Psoas muscle (tissue), 8 donors: ENCODE measurements at places on chromosomes 2 and 18. TPM values are rescaled to one million over a fixed set of nuclear protein-coding genes. Genes with fewer than 3 reads are reported as not detected.

GRCh38 chr2:64932371-64933216, 56.6 kb upstream of the SLC1A4 start:
- H3K4me1 ChIP-seq: peaks cover 20% of the 10 kb centered on the region
- H3K36me3 ChIP-seq: no peaks in the 10 kb centered on the region
- DNase-seq: no peak
- H3K27me3 ChIP-seq: no peaks in the 10 kb centered on the region
- H3K27ac ChIP-seq: peak overlapping the region; percentile 39
- H3K4me3 ChIP-seq: no peak overlapping the region

DNA sequence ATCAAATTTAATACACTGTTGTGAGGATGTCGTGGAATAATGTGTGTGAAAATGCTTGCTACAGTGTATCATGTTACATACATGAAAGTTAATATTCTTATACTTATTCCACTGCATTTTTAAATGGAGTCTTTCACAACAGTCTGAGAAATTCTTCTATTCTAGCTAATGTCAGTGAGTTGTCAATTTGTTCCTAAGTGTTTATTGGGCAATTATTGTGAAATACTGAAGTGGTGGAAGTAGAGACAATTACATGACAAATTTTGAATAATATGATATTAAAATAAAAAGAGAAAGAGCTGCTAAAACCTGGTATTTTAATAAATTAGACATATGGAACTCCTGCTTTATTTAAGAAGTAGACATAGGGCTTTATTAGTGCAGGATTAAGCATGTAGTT, 176.1 kb downstream of the PTPRM start:
- no peak overlapping the region for H3K4me3 ChIP-seq
- no peak for DNase-seq
- no peaks in the 10 kb centered on the region for H3K36me3 ChIP-seq
- H3K4me1 ChIP-seq: peaks cover 52% of the 10 kb centered on the region
- no peak overlapping the region for H3K27ac ChIP-seq
- H3K27me3 ChIP-seq: no peaks in the 10 kb centered on the region

GRCh38 chr18:43932140-43932539, 654.9 kb upstream of the SYT4 start:
- H3K27me3 ChIP-seq: no peaks in the 10 kb centered on the region
- no peak overlapping the region for H3K27ac ChIP-seq
- no peak overlapping the region for H3K4me3 ChIP-seq
- H3K4me1 ChIP-seq: no peaks in the 10 kb centered on the region
- H3K36me3 ChIP-seq: no peaks in the 10 kb centered on the region

DNA sequence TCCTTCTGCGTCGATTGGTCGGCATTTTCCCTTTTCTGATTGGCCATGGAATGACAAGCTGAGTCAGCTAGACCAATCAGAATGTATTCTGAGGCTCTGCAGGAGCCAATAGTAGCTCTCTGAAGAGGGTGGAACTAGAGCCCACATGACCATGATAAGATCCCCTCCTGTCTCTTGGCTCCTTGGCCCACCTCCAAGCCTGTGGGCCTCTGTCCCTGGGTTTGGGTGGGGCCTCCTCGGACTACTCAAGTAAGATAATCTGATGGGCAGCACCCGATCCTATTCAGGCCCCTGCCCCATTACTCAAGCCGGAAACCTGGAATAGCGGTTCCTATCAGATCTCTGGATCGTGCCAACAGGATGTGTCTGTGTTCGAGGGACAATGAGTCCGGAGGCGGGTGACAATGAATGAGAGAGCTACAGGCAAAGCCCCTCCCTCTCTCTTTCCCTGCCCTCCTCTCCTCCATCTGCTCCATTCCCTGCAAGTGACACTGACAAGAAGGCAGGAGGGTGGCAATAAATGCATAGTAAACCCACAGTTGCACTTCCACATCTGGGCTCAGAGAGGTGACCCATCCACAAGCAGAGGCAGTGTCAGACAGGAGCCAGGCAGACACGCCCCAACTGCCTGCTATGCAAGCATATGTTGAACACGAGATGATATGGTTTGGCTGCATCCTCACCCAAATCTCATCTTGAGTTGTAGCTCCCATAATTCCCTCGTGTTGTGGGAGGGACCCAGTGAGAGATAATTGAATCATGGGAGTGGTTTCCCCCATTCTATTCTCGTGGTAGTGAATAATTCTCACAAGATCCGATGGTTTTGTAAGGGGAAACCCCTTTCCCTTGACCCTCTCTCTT, 114.7 kb downstream of the TNS1 start:
- no peaks in the 10 kb centered on the region for H3K27me3 ChIP-seq
- H3K36me3 ChIP-seq: peaks cover 11% of the 10 kb centered on the region
- H3K4me3 ChIP-seq: no peak overlapping the region
- peak overlapping the region; percentile 68 for H3K27ac ChIP-seq
- peaks cover 31% of the 10 kb centered on the region for H3K4me1 ChIP-seq

- H3K27ac ChIP-seq: peak overlapping the region; percentile 92
- no peaks in the 10 kb centered on the region for H3K36me3 ChIP-seq
- peak; percentile 75 for DNase-seq
- H3K27me3 ChIP-seq: no peaks in the 10 kb centered on the region
- H3K4me1 ChIP-seq: peaks cover 22% of the 10 kb centered on the region
- peak overlapping the region; percentile 85 for H3K4me3 ChIP-seq
These were observed 217.0 kb upstream of the DTNA start for GRCh38 chr18:34493099-34493544.

DNA sequence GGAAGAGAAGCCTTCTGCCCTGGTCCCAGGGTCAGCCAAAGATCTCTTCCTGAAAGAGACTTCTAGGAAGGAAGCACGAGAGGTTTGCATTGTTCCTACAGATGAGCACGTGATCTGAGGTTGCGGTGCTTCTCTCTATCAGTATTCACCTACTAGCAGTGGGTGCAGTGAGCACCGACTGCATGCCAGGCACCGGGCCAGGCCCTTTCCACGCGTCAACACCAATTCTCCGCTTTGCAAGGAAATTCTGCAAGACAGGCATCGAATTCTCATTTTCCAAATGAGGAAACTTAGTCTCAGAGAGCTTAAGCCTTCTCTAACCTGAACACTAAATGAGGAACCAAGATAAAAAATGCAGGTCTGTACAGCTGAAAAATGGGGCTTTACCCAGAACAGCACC, 151.5 kb upstream of the MYCN start:
- H3K27ac ChIP-seq: no peak overlapping the region
- H3K36me3 ChIP-seq: no peaks in the 10 kb centered on the region
- H3K27me3 ChIP-seq: no peaks in the 10 kb centered on the region
- H3K4me3 ChIP-seq: no peak overlapping the region

GRCh38 chr18:54684784-54685183, 93.7 kb downstream of the DYNAP start:
- no peak overlapping the region for H3K4me3 ChIP-seq
- no peak overlapping the region for H3K27ac ChIP-seq
- no peaks in the 10 kb centered on the region for H3K4me1 ChIP-seq
- no peak for DNase-seq
- H3K36me3 ChIP-seq: no peaks in the 10 kb centered on the region

GRCh38 chr2:160278101-160278878, 78.2 kb upstream of the ITGB6 start:
- H3K4me1 ChIP-seq: peaks cover 6% of the 10 kb centered on the region
- peaks cover 90% of the 10 kb centered on the region for H3K36me3 ChIP-seq
- H3K27ac ChIP-seq: peak overlapping the region; percentile 34
- H3K27me3 ChIP-seq: no peaks in the 10 kb centered on the region
- no peak for DNase-seq
- H3K4me3 ChIP-seq: no peak overlapping the region

GRCh38 chr18:35732636-35733035, 151.1 kb downstream of the GALNT1 start:
- H3K27me3 ChIP-seq: no peaks in the 10 kb centered on the region
- H3K4me1 ChIP-seq: no peaks in the 10 kb centered on the region
- H3K4me3 ChIP-seq: no peak overlapping the region
- H3K27ac ChIP-seq: peak overlapping the region; percentile 38
- H3K36me3 ChIP-seq: no peaks in the 10 kb centered on the region

DNA sequence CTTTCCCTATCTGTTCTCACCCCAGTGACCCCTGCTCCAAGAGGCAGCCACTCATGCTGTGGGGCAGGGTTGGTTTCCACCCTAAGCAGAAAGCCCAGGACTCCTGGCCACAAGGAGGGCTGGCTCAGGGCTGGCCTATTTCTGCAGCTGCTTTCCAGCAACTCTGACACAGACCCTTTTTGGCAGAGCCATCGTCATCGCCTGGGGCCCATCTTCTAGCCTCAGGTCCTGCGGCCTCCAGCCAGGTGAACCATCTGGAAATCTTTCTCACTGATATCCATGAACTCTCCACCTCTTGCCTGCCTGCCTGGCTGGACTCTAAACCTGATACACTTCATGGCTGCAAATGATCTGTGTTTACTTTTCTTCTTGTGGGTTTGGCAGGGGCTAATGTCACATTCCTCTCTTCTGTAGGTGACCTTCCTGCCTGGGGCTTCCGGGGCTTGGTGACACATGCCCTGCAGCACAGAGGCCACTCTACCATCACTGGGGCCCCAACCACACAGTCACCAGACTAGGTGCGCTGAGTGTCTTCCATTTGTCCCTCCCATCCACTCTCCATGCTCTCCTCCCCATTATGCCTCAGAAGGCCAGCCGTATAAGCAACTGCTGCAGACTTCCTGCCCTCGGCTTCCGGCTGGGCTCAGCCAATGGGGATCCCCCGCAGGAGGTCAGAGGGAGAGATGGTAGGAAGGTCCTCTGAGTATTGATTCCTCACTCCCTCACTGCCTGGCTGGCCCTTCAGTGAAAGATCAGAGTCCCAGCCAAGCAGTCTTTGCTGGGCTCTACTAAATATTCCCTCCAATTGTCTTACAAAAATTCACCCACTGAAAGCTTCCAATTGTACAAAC, 9.7 kb upstream of the COPS8 start:
- H3K4me1 ChIP-seq: peaks cover 4% of the 10 kb centered on the region
- H3K4me3 ChIP-seq: no peak overlapping the region
- H3K27me3 ChIP-seq: no peaks in the 10 kb centered on the region

- H3K4me1 ChIP-seq: no peaks in the 10 kb centered on the region
- no peak overlapping the region for H3K4me3 ChIP-seq
- H3K36me3 ChIP-seq: no peaks in the 10 kb centered on the region
- H3K27me3 ChIP-seq: no peaks in the 10 kb centered on the region
- no peak overlapping the region for H3K27ac ChIP-seq
These were observed 37.8 kb upstream of the LDLRAD4 start for GRCh38 chr18:13180614-13181375.

GRCh38 chr18:6876641-6877041, 147.1 kb downstream of the ARHGAP28 start:
- no peak overlapping the region for H3K27ac ChIP-seq
- H3K36me3 ChIP-seq: peaks cover 25% of the 10 kb centered on the region
- no peak for DNase-seq
- peaks cover 6% of the 10 kb centered on the region for H3K4me1 ChIP-seq
- H3K27me3 ChIP-seq: no peaks in the 10 kb centered on the region

DNA sequence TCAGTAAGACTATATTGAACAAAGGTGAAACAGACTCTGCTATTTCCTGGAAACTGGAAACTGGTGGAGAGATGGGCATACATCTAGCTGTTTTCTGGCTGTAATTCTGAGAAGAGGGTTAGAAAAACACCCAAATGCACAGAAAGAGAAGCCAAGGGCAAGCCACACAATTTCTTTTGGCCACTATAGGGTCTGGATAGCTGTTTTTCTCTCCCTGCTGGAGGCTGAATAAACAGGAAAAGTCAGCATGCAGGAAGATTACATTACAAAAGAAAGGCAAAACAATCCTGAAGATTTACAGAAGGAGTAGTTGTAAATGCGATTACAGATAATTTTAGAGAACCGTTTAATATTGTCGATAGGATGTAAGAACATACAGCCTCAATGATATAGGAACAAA, 186.2 kb upstream of the REG3G start:
- H3K27ac ChIP-seq: no peak overlapping the region
- DNase-seq: no peak
- no peaks in the 10 kb centered on the region for H3K4me1 ChIP-seq
- H3K36me3 ChIP-seq: no peaks in the 10 kb centered on the region
- no peak overlapping the region for H3K4me3 ChIP-seq

GRCh38 chr2:124810132-124810531, 785.0 kb downstream of the CNTNAP5 start:
- no peak for DNase-seq
- no peak overlapping the region for H3K27ac ChIP-seq
- no peaks in the 10 kb centered on the region for H3K27me3 ChIP-seq
- no peaks in the 10 kb centered on the region for H3K4me1 ChIP-seq
- no peak overlapping the region for H3K4me3 ChIP-seq

DNA sequence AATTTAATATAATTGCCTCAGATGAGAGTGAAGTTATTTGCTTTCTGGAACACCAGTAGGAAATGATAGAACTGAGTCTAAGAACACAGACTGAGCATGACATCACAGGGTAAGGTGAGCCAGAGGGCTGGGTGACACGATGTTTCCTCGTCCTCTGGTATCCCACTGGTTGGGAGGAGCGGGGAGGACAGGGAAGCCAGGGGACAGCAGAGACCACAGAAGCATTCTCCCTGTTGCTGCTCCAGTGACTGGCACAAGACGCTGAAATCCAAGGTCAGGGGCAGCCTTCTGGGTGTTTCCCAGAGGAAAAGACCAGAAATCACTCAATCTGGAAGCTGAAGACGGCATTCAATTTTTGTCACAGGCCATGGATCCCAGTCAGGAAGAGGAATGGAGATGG, 363.4 kb upstream of the SOX11 start:
- H3K4me1 ChIP-seq: no peaks in the 10 kb centered on the region
- no peak for DNase-seq
- H3K36me3 ChIP-seq: no peaks in the 10 kb centered on the region
- H3K27me3 ChIP-seq: no peaks in the 10 kb centered on the region
- no peak overlapping the region for H3K27ac ChIP-seq

DNA sequence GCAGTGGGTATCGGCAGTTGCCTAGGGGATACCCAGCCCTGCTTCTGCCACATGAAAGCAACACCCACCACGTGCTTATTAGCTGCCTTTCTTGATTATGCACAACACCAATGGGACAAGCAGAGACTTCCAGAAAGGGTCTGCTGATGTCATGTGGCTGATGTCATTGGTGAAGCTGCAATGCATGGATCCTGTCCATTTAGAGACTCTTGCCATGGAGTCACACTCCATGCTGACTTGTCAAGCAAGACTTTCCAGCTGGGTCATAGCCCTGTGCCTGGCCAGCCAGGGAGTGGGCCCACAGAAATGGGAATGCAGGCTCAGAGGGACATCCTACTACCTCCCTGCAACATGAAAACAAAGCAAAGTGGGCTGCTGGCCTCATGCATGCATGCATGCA, 81.8 kb downstream of the VAPA start:
- peaks cover under 1% of the 10 kb centered on the region for H3K27me3 ChIP-seq
- no peaks in the 10 kb centered on the region for H3K36me3 ChIP-seq
- no peak overlapping the region for H3K4me3 ChIP-seq
- no peaks in the 10 kb centered on the region for H3K4me1 ChIP-seq
- DNase-seq: no peak

The ACTR2 gene
- 72.0 TPM for total RNA-seq

The GKN1 gene
- not detected for total RNA-seq

The SLC66A3 gene
- 4.3 TPM for total RNA-seq

The RAPGEF4 gene
- total RNA-seq: 2.0 TPM

The TBR1 gene
- total RNA-seq: not detected

The BMP10 gene
- total RNA-seq: not detected

The IL36B gene
- not detected for total RNA-seq

The ERBB4 gene
- total RNA-seq: 7.5 TPM
